Fibroblast of the aortic adventitia (primary cell): ENCODE measurements at places on chromosomes 16 and 17. TPM values are rescaled to one million over a fixed set of nuclear protein-coding genes. Genes with fewer than 3 reads are reported as not detected.

The TBX2 gene
- 4.1 and 20.8 TPM in 2 replicates for total RNA-seq

The SMTNL2 gene
- 0.16 TPM in 1 of 2 replicates, not detected in the other for total RNA-seq

The RDM1 gene
- 0.45 TPM in 1 of 2 replicates, not detected in the other for total RNA-seq

The PCYT2 gene
- 20.3 and 36.7 TPM in 2 replicates for total RNA-seq

The CES5A gene
- not detected in 2 replicates for total RNA-seq

The NPIPA7 gene
- total RNA-seq = 2.5 TPM in 1 of 2 replicates, not detected in the other
